ENCODE measurements at places on chromosomes 3 and 15.

- DNase-seq: no peak
Measured at GRCh38 chr15:56910801-56911200, 7.6 kb upstream of the TCF12 start.

GRCh38 chr3:9946112-9947024 is 5.8 kb downstream of the PRRT3 start:
- DNase-seq: peak; percentile 95

- DNase-seq: no peak
Measured at GRCh38 chr15:61537337-61537736, 308.2 kb upstream of the RORA start.

- no peak for DNase-seq
Measured at GRCh38 chr3:176579711-176580185, 617.5 kb downstream of the TBL1XR1 start.

GRCh38 chr3:71078723-71079525 is 504.6 kb downstream of the FOXP1 start:
- DNase-seq: no peak

Data from 8988T (cell line).